ENCODE measurements at places on chromosomes 11 and 22.

DNA sequence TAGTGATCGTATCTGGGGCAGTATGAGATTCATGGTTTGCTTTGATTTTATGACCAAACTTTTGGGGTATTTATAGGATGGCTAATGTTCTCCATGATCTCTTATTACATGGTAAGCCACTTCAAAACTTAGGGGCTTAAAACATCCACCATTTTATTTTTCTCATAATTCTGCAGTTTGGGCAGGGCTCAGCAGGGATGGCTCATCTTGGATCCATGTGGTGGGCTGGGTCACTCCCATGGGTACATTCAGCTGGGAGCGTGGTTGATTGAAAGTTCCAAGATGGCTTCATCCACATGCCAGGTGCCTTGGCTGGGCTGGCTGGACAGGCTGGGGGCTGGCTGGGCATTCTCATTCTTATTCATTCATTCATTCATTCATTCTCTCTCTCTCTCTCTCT, 30.5 kb upstream of the FGF19 start:
- no peak for DNase-seq

DNA sequence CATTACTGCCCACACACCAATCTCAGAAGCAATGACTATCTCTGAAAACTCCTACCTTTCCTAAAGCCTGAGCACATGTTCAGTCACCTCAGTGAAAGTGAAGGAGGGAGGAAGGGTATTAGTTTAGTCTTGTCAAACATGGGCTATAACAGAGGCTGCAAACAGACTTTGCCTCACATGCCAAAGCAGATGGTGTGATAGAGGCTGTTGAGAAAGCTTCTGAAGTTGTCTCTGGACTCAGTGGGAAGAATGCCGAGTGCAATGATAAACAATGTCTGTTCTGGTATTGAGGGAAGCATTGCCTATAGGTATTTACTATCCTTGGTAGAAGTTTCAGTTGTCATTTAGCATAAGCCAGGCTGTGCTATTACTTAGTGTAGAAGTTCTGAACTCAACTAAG, 314.5 kb upstream of the CCDC90B start:
- DNase-seq, result no peak

- DNase-seq, result no peak
Observed at GRCh38 chr11:6200975-6201374, 2.0 kb downstream of the OR52W1 start.

GRCh38 chr11:95788921-95789505, 569 bp downstream of the FAM76B start:
- DNase-seq, result no peak

DNA sequence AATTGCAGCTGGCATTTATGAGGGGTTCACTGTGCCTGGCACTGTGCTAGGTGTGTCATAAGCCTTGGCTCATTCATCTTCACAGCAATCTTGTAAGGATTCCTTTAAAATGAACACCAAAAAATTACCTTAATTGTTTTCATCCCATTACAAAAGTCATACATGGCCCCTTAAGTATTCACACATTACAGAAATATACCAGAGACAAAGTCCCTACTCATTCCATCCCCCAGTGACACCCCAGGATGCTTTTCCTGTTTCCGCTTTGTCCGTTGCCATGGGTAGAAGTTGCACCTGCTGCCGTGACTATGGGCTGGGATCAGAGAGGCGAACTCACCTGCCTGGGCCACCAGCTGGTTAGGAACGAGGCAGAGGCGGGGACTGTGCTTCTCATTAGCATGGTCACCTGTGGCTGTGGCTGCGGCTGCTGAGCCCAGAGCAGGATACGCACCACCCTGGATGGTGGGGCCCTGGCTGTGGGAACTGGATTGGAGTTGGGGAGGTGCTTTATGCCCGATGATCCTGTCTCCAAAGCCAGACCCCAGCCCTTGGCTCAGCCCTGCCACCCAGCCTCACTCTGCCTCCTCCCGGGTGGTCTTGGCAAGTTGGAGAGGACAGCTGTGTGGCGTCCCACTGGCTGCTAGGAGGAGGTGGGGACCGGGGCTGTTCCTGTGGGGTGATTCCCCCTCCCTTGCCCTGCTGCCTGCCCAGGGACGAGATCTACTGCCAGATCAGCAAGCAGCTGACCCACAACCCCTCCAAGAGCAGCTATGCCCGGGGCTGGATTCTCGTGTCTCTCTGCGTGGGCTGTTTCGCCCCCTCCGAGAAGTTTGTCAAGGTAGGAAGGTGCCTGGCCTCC, 60.8 kb downstream of the MYO7A start:
- DNase-seq, result no peak

GRCh38 chr11:7418061-7418460, 67.2 kb upstream of the OLFML1 start:
- no peak for DNase-seq

DNA sequence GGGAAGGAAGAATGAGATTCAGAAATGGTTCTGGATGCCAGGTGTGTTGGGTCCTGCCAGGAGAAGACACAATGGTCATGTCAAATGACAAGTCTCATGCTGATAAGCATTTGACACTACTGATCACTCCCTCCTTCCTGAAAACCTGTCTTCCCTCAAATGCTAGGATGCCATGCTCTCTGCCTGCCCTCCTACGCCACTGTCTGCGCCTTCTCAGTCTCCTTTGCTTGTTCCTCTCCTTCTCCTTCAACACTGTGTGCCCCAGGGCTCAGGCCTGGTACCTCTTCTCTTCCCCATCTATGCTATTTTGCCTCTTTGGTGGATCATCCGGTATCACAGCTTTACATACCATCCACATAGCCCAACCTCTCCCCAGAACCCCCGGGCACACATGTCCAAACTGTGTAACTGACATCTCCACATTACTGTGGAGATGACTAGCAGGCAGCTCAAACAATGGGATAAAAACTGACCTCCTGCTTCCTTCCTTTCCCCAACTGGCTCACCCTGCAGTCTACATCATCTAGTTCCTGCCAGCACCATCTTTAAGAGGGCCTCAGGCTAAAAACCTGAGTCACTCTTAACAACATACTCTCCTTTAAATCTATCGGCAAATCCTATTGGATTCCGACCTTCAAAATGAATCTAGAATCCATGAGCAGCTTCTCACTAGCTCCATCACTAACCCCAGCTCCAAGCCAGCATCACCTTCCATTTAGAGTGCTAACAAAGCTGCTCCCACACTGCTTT, 8.2 kb downstream of the AP1B1 start:
- no peak for DNase-seq

GRCh38 chr22:39662686-39663052, 92.1 kb downstream of the CACNA1I start:
- DNase-seq, result no peak

DNA sequence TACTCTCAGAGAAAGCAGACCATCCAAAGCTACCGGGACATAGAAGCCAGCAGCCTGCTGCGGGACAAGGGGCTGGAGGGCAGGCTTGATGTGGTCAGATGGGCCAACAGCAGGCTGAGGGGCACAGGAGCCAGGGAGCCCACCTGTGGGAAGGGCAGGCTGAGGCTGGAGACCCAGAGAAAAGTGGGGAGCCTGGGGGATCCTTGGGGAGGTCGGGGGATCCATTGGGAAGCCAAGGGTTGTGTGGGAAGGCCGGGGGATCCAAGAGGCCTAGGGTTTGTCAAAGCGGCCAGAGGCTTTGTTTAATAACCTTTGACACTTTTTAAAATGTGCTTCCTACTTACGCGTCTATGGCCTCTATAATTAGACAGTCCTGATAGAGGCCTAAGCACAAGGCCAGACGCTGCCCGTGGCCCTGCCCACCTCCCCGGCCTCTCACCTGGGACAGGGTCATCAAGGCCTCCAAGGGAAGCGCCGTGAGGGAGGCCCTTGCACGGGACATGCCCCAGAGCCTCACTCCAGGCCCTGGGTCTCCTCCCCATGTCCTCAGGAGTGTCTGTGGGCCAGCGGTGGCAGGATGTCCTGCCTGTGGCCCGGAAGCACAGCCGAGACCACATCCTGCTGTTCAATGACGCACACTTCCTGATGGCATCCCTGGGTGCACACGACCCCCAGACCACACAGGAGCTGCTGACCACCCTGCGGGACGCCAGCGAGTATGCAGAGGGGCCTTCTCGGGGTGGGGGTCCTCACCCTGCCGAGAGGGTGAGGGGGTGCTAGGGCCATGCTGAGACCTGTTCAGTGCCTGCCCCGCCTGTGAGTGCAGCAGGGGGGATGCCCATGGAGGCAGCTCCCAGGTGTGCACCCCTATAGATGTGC, 8.6 kb upstream of the GTSE1 start:
- DNase-seq, result no peak

GRCh38 chr11:77244277-77245027, 57.0 kb downstream of the GDPD4 start:
- no peak for DNase-seq

DNA sequence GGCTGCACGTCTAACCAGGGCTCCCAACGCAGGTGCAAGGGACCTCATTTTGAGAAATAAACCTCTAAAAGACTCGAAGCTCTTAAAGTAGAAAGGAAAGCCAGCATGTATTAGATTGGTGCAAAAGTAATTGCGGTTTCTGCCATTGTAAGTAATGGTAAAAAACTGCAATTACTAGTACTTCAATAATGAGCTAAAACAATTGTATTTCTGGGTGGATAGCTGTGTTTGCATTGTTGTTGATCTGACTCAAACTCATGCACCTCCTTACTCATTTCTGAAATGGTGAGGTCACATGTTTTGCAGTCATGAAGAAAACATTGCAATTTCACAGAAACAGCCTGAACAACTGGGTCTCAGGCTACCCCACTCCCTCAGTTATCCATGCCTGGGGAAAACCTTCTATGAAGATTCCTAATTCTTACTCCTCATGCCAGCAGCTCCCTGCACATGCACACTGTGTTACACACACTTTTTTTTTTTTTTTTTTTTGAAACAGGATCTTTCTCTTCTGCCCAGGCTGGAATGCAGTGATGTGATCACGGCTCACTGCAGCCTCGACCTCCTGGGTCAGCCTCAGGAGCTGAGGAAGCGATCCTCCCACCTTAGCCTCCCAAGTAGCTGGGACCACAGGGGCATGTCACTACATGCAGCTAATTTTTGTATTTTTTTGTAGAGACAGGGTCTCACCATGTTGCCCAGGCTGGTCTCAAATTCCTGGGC, 24.6 kb downstream of the VWCE start:
- DNase-seq, result no peak

DNA sequence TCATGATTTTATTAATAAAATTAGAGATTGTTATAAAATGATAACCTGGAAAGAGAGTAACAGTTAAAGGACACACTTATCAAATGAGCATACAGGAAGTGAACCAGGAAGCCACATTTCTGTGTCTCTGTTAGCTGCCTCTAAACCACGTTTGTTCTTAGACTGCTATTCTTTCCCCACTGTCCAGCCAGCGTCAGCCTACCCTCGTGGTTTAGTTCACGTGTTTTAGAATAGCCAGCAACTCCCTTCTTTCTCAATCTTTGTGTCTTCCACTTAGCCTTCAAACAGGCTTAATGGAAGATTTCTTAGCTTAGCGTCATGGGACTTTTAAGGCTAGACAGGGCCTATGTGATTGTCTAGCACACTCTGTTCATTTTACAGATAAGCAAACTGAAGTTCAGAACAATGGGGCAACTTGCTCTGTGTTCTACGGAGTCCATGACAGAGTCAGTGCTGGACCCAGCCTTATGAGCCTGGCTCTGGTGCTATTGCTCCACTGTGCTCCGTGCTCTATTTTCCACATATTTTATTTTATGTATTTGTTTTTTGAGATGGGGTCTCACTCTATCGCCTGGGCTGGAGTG, 27.2 kb downstream of the GRAMD1B start:
- no peak for DNase-seq

DNA sequence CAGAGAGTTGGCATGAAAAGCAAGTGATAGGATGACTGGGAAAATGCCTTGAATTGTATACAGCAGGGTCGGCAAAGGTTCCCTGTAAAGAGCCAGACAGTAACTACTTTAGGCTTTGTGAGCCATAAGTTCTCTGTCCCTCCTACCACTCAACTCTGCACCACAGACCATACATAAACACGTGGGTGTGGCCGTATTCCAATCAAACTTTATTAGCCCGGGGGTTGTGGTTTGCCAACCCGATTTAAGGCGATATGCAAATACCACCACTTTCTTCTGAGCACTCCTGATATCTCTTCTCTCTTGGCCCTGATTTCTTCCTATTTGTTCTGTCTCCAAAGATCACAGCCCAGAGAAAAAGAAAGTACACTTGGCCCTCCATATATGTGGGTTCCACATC, 87.5 kb downstream of the MN1 start:
- no peak for DNase-seq

- peak; percentile 72 for DNase-seq
Observed at GRCh38 chr11:66951927-66952337, 6.3 kb downstream of the PC start.

- DNase-seq, result no peak
Observed at GRCh38 chr11:117045956-117046355, 52.3 kb downstream of the SIK3 start.

- DNase-seq, result no peak
Observed at GRCh38 chr22:17331690-17332089, 37.6 kb upstream of the CECR2 start.

DNA sequence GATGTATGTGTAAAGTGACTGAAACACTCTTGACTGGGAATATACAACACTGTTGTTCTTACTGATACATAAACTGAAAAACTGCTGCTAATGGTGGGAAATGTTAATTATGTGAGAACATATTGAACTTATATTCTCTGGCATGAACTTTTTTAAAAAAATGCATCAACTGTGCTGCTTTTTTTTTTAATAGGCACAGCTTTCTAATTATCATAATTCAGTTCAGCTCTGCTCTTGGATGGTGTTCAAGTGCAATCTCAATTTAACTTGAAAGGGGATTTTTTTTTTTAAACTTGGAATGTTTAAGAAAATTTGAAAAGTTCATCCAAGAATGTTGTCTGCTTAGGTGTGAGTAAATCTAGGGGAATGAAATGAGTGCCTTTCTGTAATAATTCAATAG, 5.2 kb downstream of the TEAD1 start:
- no peak for DNase-seq

- DNase-seq, result no peak
Observed at GRCh38 chr11:21892736-21893564, 299.9 kb upstream of the ANO5 start.

GRCh38 chr11:28072321-28072720, 35.6 kb downstream of the KIF18A start:
- no peak for DNase-seq

Data from DMS 273 treated with DMSO at 0.1 percent for 48 hours (cell line).